Frontal cortex (tissue), 4 donors: ENCODE measurements at places on chromosomes 2 and 18.

- DNase-seq = no peak
These were observed 19.9 kb downstream of the IL36B start for GRCh38 chr2:113032737-113033136.

GRCh38 chr2:124353656-124354055 lies 328.6 kb downstream of the CNTNAP5 start:
- DNase-seq = no peak

DNA sequence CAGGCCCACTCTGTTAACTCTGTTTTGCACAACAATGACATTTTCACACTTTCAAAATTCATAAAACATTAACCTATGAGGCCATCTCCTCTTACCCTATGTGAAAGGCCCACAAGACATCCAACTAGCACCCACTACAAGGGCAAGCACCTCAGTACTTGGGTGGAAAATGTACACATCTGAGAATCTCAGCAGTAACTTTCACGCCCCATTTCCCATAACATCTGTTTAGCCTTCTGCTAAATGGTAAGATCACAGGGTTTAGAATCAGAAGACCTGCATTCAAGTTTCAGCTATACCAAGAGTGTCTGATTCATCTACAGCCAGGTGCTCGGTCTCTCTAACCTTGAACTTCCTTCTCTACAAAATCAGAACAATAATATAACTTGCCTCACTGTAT lies 89.2 kb downstream of the SP100 start:
- no peak for DNase-seq

DNA sequence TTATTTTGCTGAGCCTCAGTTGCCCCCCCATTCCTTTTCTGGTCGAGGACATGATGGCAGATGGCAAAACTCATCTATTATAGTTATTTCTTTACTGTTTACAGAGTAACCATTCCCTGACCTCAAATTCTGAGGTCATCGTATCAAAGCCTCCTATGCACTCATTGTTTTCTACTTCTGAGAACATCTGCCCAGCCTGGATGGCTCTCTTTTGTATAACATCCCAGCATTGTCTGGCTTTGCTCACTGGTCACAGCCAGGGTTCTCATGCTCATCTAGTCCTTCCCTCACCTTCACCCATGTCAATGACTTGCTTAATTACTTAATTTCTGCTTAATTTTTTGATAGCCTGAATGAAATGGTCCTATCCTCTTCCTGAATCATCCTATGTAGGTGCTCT lies 472.1 kb downstream of the PARD3B start:
- no peak for DNase-seq

- no peak for DNase-seq
These were observed 23.3 kb downstream of the ERCC3 start for GRCh38 chr2:127270663-127271062.

- no peak for DNase-seq
These were observed 26.7 kb downstream of the COLEC12 start for GRCh38 chr18:473802-474201.

- DNase-seq = no peak
These were observed 53.5 kb downstream of the C18orf63 start for GRCh38 chr18:74368901-74369705.

GRCh38 chr2:238652053-238652770 lies 195.7 kb upstream of the TWIST2 start:
- no peak for DNase-seq

- no peak for DNase-seq
These were observed 3.4 kb upstream of the DIS3L2 start for GRCh38 chr2:231957913-231958763.

DNA sequence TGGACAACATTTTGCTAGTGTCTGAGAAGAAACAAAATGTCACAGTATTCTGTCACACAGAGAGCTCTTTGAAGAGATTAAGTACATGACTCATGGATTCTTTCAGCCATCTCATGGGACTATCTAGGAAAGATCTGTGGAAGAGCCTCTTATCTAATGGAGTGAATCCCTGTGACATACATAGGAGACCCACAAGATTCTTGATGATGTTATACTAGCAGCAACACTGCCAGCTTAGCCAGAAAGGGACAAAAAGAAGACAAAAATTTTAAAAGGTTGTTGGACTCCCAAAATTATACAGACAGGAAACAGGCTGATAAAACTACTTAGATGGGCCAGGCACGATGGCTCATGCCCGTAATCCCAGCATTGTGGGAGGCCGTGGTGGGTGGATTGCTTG lies 143.3 kb upstream of the MGAT5 start:
- DNase-seq = no peak

DNA sequence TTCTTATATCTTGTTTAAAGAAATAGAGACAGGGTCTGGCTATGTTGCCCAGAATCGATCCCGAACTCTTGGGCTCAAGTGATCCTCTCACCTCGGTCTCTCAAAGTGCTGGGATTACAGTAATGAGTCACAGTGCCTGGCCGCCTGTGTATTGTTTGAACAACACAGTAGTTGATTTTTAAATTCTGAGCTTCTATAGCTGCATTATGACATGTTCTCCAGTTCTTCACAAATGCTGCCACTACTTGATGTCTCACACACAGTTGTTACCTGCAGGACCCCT lies 7.7 kb upstream of the RHOB start:
- DNase-seq = no peak

GRCh38 chr2:241003047-241003360 lies 4.6 kb downstream of the SNED1 start:
- no peak for DNase-seq

GRCh38 chr2:30527859-30528258 lies 80.8 kb downstream of the LCLAT1 start:
- DNase-seq = no peak

GRCh38 chr2:236618370-236618769 lies 48.7 kb downstream of the ACKR3 start:
- DNase-seq = no peak

DNA sequence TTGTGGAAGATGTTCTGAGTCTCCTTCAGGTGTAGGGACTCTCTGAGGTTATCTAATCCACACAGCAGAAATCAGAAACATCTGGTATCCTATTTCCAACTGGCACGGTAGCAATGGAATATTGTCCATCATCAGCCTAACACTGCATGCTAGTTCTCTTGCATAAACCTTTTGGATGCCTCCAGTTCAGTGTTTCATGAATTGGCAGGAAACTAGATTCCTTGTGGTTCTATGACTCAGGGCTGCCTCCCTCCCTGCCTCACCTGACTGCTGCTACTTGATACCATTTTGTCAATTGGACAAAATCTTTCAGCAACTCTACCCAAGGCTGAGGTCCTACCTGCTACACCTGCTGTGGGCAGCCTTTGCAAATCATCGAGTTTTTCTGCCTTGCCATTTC lies 130.9 kb downstream of the TPGS2 start:
- DNase-seq = no peak

DNA sequence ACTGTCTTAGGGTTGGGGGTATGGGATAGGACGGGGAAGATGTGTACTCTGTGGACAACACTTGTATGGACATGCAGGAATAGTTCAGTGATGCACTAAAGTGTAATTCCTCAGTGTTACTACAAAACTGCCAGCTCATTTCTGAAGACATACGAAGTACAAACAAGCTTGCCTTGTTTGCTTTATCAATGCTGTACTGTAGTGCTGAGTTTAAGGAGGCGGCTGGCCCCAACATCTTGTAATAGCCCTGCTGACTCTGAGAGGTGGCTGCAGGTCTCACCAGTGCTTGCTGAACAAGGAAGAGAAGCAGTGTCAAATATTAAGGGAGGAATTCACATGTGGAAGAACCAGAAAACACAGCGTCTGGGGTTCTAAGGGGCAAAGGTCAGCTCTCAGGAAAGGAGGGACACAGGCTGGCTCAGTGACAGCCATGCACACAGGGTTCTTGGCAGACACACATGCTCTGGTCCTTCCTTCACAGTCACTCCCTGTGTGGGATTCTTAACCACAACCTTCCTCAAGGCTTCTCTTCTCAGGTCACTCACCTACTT lies 39.8 kb upstream of the EVA1A start:
- no peak for DNase-seq

- no peak for DNase-seq
These were observed 130.5 kb downstream of the PXDN start for GRCh38 chr2:1613731-1614354.

DNA sequence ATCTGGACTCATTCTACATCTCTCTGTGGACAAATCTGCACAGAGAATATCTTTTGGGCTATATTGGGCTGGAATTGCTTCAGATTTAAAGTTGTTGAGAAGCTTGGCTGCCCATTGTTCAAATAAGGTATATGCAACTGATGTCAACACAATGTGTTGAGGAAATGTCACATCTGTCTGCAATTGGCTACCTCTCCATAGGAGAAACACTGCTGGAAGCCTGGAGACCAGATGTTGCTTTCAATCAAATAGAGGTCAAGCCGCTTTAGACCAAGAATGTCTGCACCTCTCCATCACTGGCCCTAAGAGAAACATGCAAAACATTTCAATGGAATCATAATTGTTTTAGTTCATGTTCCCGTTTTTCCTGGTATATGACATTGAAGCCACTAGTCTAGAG lies 720.2 kb downstream of the SLC4A3 start:
- no peak for DNase-seq

DNA sequence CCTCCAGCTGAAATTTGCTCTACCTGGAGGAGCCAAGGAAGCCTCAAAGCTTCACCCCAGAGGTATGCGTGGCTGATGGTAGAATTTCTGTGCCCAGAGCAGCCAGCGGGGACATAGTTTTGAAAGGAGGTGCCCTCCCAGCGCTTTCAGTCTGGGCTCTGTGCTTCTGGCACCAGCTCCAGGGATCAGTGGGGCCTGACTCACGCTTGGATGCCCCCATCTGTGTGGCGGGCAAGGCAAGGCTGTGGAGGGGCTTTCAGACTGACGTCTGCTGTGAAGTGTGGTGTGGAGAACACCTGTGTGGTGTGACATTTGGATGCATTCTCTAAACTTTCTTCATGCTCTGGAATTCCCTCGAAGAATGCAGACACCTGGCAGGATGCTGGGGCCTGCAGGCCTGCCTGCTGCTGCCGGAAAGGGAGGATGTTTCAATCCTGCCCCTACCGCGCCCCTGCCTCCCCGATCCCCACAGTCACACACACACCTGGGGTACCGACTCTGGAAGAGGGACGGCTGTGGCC lies 84.1 kb downstream of the CTIF start:
- DNase-seq = no peak

- DNase-seq = no peak
These were observed 7.5 kb upstream of the CPLX4 start for GRCh38 chr18:59325965-59326364.

DNA sequence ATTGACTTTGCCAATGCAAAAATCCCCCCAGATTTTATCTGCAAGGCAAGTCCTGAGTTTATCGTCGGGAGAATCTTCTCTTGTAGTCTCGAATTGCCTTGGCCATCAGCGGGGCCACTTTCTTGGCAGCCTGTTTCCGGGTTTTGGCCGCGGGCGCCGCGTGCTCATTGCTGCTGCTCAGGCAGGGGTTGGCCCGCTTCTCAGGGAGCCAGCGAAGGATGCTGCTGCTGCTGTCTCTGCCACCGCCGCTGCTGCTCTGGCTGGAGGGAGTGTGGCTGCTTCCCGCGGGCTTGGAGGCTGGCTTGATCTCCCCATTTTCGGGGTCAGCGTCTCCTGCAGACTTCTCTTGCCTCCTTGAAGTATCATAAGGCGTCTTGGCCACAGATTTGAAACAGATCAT lies 2.5 kb downstream of the ELOA2 start:
- no peak for DNase-seq

- no peak for DNase-seq
These were observed 27.8 kb upstream of the DARS1 start for GRCh38 chr2:136013136-136013685.

DNA sequence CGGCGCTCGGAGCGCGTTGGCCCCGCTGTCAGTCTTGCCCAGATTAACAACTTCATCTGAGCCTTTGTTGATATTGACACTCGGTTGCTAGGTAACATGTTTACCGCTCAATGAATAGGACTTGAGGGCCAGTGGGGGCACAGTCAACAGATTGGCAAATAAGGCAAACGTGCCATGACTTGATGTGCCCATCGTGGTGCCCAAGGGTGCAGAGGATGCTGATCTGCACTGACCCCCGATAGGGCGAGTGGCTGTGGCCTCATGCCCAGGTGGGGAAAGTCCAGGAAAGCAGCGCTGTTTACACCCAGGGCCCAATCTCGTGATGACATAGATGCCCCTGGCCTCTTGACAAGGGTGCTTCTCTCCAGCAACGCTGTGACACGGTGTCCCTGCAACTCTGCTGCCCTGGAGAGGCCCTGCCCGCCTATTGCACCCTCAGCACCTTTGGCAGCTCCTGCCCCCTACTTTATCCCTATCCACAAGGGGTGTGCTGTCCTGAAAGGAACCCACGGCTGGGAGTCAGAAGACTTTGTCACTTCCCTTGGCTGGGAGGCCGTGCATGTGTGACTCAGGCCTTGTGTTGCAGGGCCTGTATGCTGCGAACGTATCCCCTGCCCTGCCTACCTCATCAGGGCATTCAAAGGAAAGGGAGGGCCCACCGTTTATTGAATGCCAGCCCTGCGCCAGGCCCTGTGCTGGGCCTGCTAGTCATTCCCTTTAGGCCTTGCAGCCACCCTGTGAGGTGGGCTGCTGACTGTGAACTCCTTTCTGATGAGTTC lies 158.0 kb downstream of the INHBB start:
- DNase-seq = no peak

DNA sequence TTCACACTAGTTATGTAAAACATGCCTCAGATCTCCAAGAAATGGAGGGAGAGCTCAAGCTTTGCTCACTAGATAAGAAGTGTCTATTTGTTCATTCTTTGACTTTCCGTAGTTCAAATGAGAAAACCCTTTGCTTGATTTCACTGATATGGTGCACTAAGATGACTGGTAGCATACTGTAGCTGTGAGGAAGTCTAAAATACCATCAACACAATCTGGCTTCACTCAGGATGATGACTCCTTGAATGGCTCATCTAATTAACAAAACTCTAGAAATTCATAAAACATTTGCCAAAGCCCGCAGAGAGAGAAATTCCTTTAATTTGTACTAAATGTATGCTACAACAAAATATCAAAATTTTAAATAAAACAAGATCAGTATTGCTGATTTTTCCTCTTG lies 152.8 kb upstream of the STK17B start:
- no peak for DNase-seq

- DNase-seq = no peak
These were observed 147.9 kb downstream of the DOCK10 start for GRCh38 chr2:224894356-224894755.

DNA sequence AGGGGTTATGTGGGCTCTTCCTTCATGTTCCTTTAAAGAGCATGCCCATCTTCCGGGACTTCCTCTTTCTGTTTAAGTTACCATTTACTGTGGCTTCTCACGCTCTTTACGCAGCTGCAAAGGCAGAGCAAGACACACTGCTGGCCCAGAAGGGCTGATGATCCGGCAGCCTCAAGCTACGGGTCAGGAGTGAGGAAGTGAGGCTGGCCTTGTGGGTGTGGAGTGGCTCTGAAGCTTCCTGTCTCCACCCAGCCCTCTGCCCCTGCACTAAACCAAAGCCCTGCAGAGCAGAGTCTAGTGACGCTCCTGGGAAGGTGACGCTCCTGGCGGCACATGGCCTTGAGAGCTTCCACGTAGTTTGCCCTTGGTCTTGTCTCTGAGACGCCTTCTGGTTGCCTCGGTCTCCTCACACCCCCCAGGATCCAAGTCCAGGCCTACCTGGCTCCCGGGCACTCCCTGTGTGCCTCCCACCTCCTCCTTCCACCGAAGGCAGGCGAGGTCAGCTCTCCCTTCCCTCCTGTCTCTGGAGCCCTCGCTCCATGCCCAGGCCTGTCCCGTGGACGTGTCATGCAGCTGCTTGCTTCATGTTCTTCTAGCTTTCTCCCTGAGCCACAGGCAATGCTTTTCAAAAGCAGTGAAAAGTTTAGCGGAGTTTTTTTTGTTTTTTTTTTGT lies 50.3 kb downstream of the ARL4C start:
- no peak for DNase-seq
